Heart right ventricle (tissue), 16 donors: ENCODE measurements at places on chromosomes 6 and 20. TPM values are rescaled to one million over a fixed set of nuclear protein-coding genes. Genes with fewer than 3 reads are reported as not detected.

GRCh38 chr20:24458436-24458835, 11.0 kb upstream of the SYNDIG1 start:
- no peaks in the 10 kb centered on the region for H3K4me1 ChIP-seq
- H3K27ac ChIP-seq = no peak overlapping the region
- no peaks in the 10 kb centered on the region for H3K36me3 ChIP-seq
- H3K4me3 ChIP-seq = no peak overlapping the region
- peak; percentile 17 for DNase-seq

DNA sequence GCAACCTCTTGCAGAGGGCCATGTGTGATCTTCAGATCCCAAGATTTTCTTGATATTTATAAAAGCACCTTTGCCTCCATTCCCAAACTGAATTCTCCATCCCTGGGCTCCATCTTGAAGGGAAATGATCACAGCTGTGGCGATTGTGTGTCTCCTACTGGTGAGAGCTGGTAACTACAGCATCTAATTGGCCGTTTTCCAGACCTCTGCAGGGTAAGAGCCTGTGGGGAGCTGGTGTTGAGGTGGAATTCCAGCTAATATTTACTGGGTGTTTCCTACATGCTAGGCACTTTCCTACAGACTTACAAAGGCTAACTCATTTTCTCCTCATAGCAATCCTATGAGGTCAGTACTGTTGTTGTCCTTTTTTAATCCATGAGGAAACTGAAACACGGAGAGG, 59.2 kb upstream of the FNDC1 start:
- no peak for DNase-seq
- no peak overlapping the region for H3K27ac ChIP-seq
- H3K4me3 ChIP-seq = no peak overlapping the region
- H3K27me3 ChIP-seq = no peaks in the 10 kb centered on the region

DNA sequence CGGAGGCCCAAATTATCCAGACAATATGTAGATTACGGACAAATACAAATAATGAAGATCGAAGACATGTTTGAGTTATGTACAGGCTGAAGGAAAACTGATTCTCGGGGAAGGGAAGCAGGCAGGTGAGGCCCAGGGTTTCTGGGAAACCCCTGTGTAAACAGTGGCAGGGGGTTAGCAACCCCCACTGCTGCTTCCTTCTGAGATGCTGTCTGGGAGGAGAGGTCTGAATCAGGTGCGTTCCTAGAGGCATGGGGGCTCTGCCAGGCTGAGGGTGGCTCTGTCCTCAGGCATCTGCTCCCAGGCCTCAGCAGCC, 7.2 kb upstream of the MDGA1 start:
- DNase-seq = no peak
- peak overlapping the region; percentile 59 for H3K4me3 ChIP-seq
- no peaks in the 10 kb centered on the region for H3K36me3 ChIP-seq

GRCh38 chr6:36297051-36297450, 27.2 kb downstream of the PNPLA1 start:
- H3K36me3 ChIP-seq = no peaks in the 10 kb centered on the region
- no peak overlapping the region for H3K27ac ChIP-seq
- H3K27me3 ChIP-seq = peaks cover 6% of the 10 kb centered on the region
- H3K4me1 ChIP-seq = peaks cover 5% of the 10 kb centered on the region

The IL17A gene
- not detected for total RNA-seq

The TSPO2 gene
- not detected for total RNA-seq
